ENCODE measurements at places on chromosomes 7 and 10.

DNA sequence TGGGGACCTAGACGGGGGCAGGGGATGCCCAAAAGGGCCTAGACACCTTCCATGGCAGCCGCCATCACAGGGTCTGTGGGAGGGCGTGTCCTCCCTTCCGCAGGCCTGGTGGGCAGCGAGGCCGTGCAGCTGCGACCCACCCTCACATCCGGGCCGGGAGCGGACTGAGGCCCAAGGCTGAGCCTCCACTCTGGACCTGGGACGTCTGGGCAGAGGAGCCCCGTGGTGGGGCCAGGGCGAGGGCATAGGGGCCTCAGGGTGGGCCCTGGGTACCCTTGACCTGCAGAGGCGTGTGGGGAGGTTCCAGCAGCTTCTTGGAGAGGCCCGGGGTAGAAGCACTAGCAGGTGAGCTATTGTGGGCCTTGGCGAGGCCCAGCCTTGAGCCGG is 49.2 kb downstream of the PWWP2B start:
- DNase-seq: no peak

DNA sequence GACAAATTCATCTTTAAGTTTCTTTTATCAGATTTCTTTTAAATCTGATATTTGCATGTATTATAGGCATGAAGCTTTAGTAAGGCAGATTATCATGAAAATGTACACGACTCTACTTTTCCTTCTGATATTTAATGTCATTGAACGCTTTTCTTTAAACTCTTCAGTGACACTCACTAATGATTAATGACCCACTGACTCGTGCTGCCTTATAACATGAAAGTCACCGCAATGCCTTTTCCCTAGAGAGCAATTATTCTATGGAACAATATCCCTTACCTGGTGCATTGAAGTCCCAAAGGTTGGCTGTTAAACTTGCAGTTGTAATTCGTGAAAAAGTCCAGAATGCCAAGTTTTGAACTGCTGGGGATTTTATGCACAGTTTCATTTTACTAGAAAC is 33.4 kb upstream of the HGF start:
- DNase-seq: no peak

DNA sequence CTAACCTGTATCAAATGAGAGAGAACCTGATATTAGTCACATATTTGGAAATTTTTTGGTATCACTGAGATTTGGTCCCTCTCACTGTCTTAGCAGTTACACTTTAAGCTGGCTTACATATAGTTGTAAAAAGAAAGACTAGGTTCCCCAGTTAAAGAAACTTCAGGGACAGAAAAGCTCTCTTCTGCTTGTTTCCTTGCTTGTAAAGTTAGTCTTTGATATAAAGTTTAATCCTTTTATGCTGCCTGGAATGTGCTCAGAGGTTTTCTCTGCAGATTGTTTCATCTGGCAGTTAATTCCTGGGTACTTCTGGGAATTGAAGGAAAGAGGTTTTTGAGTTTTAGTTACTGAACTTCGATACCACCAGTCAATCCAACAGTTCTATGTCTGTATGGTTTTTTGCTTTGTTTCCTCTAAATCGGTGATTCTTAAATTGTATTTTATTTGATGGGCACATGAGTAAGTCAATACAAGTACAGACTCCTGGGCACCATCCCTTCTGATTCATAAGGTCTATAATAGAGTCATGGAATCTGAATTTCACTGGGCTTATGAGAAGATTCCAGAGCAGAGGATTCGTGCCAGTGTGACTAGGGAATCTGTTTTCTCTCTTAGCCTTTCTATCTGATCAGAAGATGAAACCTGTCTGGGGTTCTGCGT is 1080.9 kb upstream of the C7orf33 start:
- no peak for DNase-seq

DNA sequence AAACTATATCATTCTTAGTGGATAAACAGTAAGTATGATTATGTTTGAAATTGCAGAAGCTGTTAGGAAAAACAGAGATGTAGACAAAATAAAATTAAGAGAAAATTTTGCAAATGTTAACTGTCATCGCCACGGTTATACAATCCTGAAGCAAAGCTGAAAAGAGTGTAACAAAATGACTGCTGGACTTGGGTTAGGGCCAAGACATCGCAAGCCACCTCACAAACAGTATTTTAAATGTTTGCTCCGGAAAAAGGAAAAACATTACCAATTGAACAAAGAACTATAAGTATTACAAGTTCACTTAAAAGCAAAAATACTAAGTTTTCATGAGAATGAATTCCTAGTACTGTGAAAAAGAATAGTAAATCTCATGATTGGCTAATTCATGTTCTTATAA is 60.0 kb downstream of the FAM13C start:
- DNase-seq: no peak

DNA sequence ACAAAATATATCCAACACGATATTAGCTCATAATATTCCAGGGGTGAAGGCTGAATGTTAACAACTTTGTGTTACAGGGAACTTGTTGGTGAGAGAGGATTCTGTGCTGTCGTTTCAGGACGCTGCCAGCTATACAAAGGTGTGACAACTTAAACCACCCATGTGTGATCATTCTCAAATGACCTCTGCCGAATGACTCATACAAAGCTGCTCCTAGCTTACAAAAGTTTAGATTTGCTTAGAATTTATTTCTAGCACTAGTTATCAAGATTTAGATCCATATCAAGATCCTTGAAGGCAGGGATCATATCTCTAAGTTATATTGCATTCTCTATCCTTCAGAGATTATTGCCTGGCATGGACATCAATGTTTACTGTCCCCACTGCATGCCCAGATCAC is 65.3 kb downstream of the COBL start:
- no peak for DNase-seq

- no peak for DNase-seq
Observed at GRCh38 chr7:13904007-13904406, 85.5 kb downstream of the ETV1 start.

- no peak for DNase-seq
Observed at GRCh38 chr10:85080934-85081333, 752.5 kb downstream of the CCSER2 start.

DNA sequence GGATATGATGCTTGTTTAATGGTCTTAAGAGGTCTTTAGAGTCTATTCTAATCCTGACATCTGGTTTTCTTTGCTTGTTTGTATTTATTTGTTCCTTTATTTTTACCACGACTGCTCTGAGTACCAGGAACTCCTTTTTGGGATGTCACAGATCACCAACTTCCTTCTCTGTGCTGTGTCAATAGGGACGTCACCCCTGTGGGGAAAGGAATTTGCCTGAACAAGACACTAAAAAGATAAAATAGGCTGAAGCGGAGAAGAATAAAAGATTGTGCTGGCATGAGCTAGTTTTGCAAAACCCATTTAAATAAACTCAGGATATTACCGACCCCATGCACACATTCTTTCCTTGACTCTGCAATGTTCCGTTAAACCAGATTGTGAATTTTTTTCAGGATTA is 27.7 kb downstream of the MGMT start:
- DNase-seq: no peak

DNA sequence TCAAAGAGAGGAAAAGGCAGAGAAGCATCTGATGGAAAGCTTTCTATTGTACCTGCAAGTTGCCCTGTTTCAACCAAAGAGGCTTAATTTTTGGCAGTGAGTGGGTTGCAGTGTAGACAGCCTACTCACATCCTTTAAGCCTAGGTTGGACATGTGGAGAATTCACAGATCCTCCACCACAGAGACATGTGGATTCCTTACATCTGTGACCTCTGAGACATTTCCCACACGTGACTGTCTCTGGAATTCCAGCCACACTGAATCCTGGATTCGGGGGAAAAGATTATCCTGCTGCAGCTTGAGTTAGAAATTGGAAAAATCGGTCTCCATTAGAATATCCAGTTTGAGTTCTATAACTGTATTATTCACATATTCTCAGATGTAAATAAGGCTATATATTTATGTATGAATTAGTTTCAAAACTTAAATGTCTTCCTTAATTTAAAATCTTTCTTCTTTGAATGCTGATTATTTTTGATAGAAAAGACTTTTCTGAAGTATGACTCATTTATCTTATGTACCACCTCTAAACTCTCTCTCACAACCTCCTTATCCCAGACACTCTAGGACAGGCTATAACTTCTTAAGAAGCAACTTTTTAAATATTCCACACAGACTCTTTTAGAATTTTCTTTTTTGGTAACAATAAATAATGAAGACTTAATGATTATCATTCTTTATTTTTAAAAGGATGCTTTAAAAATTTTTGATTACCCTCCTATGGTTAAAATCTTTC is 123.3 kb downstream of the TWIST1 start:
- no peak for DNase-seq

- DNase-seq: no peak
Observed at GRCh38 chr10:96357038-96357620, 1.7 kb downstream of the OPALIN start.

GRCh38 chr7:2710901-2711551 is 23.0 kb downstream of the AMZ1 start:
- DNase-seq: no peak
